Renal cortical epithelial cell (primary cell): ENCODE measurements at places on chromosomes 2 and 18. TPM values are rescaled to one million over a fixed set of nuclear protein-coding genes. Genes with fewer than 3 reads are reported as not detected.

GRCh38 chr2:10269291-10269690 is 33.4 kb upstream of the HPCAL1 start:
- DNase-seq, result no peak

DNA sequence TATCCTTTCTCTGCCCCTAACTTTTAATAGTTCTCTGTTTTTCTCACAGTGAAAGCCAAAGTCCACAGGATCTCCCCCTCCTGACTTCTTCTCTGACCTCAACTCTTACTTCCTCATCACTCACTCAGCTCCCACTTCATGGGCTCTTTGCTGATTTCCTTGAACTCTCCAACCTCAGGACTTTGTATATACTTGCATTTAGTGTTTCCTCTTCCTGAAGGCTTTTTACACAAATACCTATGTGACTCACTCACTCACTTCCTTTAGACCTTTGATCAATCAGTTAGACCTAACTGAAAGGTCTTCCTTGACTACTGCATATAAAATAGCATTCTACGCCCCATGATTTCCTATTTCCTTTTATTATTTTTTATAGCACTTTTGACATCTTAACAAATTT is 233.1 kb upstream of the MEX3C start:
- peak; percentile 50 for DNase-seq

DNA sequence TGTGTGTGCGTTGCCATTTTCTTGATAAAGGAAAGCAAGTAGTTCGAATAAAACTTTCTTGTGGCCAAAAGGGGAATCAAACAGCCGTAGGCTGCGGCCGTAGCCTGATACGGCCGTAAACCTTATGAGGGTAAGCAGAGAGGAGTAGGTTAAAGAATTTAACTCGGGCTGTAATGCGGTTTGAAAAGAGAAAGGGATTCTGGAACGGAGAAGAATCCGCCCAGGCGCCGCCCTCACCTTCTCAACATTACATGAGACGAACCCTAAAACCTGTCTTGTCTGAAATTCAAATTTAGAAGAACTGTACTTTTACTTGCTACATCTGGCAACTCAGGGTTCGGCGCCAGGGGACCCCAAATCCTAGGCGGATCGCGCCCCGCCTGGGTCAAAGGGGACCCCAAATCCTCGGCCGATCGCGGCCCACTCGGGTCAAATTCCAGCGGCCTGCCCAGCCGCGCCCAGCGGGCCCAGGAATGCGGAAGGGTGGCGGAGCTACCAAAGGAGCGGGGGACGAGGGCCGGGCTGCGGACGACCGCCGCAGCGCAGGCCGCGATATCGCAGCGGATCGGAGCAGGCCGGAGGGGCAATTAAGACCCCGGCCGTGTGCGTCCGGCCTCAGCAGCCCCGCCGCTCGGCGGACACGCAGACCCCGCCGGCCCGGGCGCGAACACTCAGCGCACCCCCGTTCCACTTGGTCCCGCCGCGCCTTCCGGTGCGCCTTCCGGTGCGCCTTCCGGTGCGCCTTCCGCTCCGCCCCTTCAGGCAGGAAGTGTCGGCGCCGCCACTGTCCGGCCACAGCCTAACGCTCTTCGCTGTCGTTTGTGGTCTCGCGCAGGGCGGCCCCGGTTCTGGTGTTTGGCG is at the start of gene MYL12B:
MYL12B (plus strand) TSS at position 761 of the 861 bp plus-strand sequence. CDS start 10,766 bp downstream, outside the sequence.
- DNase-seq, result peak; percentile 67

DNA sequence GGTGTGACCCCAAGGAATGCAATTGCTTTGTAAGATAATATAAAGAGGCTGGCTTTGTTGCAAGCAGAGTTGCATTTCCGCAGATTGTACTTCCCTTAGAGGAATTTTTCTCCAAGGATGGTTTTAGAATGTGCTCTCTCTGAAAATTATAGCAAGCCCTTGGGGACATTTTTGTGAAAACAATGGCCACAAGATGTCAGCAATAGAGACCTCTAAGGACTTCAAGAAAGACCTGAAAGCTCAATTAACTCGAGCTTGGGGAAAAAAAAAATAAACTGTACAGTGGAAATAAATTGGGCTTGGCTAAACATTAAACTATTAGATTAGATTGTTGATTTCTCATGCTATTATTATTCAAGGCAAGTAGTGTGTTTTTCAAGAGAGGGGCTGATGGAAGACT is 81.3 kb upstream of the KYNU start:
- peak; percentile 63 for DNase-seq

DNA sequence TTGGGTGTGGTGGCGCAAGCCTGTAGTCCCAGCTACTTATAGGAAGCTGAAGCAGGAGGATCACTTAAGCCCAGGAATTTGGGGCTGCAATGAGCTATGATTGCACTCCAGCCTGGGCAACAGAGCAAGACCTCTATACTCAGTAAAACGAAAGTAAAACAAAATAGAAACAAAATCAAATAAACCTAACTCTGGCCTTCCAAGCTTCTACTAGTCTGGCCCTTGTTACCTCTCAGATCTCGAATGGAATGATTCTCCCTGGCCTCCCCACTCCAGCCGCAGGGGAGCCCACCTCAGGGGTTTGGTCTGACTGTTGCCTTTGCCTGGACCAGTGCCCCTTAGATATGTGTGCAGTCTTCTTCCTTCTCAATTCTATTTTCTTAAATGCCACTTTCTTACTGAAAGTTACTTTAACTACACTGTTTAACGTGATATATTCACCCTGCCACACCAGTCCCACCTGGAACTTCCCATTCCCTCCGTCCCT is 160.0 kb upstream of the GCFC2 start:
- DNase-seq, result no peak

DNA sequence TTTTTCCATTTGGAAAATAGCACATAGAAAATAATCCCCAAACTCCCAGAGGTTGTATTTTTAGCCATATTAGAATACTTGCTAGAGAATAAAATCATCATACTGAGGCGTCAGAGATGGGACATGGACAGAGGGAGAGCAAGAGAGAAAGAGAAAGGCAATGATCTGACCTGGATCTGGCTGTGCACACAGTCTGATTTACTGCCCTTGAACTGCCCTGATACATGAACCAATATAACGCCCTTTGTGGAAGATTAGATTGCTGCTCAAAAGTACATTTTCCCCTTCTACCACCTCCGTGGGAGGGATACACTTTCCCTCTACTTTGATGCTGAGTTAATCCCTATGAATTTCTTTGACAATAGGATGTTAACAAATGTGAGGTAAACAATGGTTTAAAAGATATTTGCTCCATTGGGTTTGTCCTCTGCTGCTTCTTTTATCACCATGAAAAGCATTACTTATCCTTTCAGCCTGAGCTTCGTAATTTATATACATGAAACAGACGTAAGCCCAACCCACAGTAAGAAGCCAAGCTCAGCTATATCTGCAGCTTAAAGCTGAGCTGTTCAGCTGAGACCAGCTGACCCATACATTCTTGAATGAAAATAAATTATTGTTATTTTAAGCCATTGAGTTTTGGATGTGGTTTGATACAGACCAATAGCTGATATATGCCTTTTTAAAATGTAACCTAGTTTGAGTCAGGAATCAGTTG is 1664.6 kb upstream of the CELF4 start:
- DNase-seq, result no peak

- no peak for DNase-seq
Observed at GRCh38 chr2:160289126-160289525, 89.1 kb upstream of the ITGB6 start.

DNA sequence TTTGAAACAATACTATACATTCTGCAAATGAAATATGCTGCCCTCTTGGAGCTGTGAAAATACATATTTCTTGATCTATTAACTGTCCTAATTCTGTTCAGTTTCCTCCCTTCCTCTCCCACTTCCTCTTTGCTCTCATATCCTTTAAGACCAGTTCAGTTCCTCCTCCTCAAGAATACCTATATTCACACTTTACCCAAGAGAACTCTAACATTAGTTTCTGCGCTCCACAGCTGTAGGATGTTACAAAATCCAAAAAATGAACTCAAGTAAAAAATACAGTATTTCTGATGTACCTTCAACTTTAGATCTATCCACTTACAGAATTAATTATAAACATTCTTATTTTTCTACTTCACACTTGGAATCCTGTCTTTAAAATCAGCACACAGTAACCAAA is 5.4 kb downstream of the ITSN2 start:
- DNase-seq, result no peak

DNA sequence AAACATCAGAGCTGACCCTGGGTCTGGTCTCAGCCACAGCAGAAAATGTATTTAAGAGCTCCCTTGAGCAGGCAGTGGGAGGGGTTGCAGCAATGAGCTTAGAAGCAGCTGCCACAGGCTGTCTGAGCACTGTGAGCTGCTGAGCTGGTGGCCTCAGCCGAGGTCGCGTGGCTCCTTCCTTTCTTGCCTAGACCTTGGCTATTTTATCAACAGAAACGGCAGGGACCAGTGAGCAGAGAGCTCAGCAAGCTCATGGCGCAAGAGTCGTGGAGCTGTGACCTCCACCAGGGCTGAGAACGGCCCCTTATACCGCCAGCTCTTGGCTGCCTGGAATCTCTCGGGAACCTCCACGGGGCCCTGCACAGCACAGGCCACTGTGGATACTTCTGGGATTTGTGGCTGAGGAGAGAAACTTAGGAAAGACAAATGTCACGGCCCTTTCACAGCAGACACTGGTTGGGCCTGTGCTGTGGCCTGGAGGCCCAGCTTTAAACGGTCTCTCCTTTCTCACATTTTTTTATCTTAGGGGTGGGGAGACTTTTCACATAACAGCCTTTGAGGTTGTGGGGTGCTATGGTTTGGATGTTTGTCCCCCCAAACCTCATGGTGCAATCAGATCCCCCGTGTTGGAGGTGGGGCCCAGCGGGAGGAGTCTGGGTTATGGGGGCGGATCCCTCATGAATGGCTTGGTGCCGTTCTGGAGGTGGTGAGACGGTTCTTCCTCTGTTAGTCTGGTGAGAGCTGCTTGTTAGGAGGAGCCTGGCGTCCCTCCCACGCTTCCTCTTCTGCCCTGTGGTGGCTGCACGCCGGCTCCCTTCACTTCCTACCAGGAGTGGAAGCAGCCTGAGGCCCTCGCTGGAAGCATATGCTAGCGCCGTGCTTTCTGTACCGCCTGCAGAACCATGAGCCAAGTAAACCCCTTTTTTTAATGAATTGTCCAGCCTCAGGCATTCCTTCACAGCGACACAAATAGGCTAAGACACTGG is 1.7 kb downstream of the ALLC start:
- DNase-seq, result no peak

GRCh38 chr2:205849136-205849535 is 166.8 kb downstream of the NRP2 start:
- DNase-seq, result no peak

- DNase-seq, result no peak
Observed at GRCh38 chr2:137493261-137493660, 471.0 kb upstream of the HNMT start.

DNA sequence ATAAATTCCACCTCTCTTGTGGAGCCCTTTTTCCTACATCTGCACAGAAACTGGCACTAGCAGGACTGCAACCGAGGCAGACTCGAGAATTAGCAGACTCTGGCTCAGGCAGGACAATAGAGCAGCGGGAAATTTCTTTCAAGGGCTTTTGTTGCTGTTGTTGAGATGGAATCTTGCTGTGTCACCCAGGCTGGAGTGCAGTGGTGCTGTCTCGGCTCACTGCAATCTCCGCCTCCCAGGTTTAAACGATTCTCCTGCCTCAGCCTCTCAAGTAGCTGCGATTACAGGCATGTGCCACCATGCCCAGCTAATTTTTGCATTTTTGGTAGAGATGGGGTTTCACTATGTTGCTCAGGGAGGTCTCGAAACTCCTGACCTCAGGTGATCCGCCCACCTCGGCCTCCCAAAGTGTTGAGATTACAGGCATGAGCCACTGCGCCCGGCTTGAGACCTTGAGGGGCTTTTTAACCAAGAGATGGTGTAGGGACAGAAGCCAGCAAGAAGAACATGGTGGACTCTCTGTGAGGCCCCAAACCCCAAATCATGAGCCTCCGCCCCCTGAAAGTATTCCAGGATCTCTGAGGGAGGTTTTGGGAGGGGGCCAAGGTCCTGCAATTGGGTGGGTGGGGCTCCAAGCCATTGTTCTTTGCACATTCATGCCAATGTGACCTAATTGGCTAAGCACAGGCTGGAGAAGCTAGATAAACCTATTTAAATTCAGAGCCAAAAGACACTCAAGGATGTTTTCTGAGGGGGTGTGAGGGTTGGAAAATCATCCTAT is 68.4 kb upstream of the MSH2 start:
- DNase-seq, result no peak

DNA sequence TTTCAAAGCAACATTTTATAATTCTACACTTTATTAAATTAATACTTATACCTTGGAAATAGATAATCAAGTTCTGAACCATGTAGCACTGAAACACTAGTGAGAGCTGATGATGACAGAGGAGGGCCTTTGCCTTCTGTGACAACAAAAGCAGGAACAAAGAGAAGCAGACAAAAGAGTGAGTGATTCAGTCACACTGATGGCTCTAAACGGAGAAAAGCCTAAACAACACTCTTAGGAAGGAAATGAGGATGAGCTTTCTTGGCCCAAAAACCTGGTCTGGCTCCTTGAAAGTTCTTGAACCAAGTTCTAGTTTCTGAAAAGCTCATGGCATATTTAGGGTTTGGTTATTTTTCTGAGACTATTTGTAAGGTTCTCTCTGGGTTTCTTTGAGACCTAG is 271.9 kb downstream of the DPP10 start:
- DNase-seq, result no peak

DNA sequence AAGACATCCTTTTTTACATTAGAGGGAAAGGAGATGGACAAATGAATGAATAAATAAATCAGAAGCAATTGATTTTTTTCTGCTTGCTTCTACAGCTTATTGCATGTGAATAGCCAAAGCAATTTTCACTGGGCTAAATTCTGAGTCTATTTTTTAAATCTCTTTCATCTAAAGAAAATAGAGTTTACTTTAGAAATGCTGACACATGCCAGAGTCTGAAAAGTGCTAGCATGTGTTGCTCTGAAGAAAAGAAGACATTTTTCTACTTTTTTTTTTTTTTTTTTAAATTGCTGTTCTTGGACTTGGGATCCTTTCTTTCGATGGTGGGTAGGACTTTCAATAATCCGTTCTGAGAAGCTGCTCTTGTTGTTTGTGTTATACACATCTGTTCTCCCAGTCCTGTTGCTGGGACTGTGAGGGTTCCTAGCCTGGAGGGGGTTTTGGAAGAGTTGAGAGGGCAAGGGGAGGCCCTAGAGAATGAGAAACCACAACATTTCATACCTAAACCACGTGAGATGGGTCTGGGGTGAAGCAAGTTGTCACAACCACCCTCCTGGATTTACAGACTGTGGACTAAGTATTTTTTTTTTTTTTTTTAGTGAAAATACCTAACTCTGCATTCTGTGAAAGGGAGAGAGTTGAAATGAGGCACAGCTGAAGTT is 193.5 kb downstream of the PRKCE start:
- DNase-seq, result no peak

The KIF5C gene
- 0.69 and 2.1 TPM in 2 replicates for total RNA-seq

The REG1A gene
- total RNA-seq, result not detected in 2 replicates

The CLEC4F gene
- not detected in 2 replicates for total RNA-seq

The SLC19A3 gene
- 0.35 and 4.0 TPM in 2 replicates for total RNA-seq

The PAPOLG gene
- 11.3 and 16.9 TPM in 2 replicates for total RNA-seq

The MAPK4 gene
- 1.6 TPM in 1 of 2 replicates, not detected in the other for total RNA-seq

The KIAA2012 gene
- not detected in 2 replicates for total RNA-seq
